ENCODE measurements at places on chromosomes 12 and 14. TPM values are rescaled to one million over a fixed set of nuclear protein-coding genes. Genes with fewer than 3 reads are reported as not detected.

NPFF gene
- not detected for total RNA-seq

SLCO1A2 gene
- not detected for total RNA-seq

HSPB8 gene
- total RNA-seq: 58.1 TPM

PTMS gene
- 293 TPM for total RNA-seq

DPPA3 gene
- not detected for total RNA-seq

ERBB3 gene
- total RNA-seq: 228 TPM

RERGL gene
- total RNA-seq: 3.3 TPM

DAD1 gene
- total RNA-seq: 235 TPM

DDHD1 gene
- 12.7 TPM for total RNA-seq

PHETA1 gene
- 24.1 TPM for total RNA-seq

TAS2R30 gene
- 1.7 TPM for total RNA-seq
